ENCODE measurements at places on chromosomes 5 and 9.

DNA sequence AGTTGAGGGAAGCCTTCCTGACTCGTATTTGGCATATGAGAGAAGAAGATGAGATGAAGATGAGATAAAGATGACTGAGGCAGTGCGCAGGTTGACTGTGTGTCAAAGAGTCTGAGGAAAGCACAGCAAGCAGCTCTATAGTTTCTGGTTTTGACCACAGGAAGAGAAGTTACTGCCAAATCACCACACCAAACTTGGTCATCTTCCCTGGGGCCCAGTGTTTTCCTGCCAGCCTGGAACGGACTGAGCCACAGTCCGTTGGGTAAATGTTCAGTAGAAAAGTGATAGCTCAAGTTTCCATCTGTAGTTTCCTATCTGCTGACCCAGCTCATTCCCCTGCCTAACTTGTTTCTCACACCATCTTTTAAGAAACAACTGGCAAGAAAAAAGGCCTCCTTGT lies 80.7 kb upstream of the ADAMTS19 start:
- no peak for DNase-seq

GRCh38 chr9:125549039-125549438 lies 158.0 kb downstream of the MAPKAP1 start:
- DNase-seq: no peak

DNA sequence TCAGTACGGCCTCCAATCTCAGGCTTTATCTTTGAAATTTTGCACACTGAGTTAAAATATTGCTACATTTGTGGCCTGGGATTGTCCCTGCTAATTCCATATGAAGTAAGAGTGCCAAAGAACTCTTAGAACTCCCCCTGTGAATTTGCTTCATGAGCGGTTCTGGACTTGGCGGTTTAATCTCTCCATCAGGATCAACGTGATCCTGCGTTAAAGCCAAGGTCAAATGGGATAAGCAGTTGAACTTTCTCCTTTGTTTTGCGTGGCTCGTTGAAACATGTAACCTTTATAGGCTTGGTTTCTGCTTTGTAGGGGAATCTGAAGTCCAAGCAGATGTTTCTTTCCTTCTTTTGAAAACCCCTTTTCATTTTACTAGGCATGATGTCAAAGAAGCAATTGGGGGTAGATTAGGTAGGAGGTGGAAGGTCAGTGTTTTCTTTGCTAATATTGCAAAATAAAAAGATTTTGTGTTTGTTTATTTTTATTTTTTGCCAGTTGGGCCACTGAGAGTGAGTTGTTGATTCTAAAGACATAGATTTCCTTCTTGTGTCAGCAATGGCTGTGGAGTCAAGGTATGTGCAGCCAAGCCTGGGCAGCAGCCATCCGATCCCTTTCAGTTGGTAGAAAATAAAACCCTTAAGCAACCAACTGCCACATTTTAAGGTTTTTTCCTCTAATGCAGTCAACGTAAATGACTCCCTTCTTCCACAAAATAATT lies 390.8 kb downstream of the NNT start:
- no peak for DNase-seq

GRCh38 chr5:17304282-17304681 lies 86.9 kb downstream of the BASP1 start:
- DNase-seq: no peak

DNA sequence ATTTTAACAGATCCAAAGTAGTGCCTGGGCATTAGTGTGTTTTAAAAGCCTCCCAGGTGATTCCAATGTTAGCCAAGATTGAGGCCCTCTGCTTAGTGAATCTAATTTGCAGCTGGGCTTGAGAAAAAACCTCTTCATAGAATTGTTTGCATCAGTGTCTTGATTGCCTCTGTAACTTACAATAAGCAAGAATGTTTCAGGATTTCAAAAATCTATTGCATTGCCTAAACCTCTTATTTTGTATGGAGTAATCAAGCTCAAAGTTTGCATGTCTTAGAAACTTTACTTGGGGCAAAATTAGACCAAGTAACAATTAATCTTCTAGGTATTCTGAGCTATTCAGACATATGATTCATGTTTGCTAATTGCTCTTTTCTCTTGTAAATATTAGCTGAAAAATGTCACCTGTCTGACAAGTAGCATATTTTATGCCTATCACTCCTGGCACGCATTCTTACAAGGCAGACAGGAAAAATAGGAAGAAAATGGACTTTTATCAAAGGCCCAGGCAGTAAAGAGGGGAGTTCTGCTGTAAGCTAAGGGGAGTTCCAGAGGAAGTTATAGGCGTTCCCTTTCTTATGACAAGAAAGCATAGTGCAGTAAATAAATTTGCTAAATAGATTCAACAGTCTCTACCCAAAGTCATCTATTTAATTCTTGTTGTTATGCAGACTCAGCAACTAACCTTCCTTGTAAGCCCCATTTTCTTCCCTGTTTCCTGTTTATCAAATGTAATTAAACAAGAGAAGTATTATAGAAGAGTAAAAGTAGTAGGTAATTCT lies 21.0 kb downstream of the PDCD1LG2 start:
- DNase-seq: no peak

DNA sequence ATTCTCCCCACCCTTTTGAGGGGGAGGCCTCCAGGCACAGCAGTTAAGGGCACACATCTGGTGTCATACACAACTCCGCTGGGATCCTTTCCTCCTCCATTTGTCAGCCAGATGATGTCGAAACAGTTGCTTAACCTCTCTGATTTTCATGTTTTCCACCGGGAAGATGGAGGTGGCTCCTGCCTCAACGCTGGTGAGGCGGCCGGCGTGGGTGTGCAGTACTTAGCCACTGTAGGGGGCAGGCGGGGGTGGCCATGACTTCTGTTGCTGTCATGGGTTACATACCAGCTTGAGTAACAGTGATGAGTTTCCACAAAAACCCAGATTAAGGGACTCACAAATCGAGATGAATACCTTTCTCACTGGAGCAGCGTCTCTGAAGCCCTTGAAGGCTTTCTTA lies 63.1 kb upstream of the EPB41L4B start:
- no peak for DNase-seq

DNA sequence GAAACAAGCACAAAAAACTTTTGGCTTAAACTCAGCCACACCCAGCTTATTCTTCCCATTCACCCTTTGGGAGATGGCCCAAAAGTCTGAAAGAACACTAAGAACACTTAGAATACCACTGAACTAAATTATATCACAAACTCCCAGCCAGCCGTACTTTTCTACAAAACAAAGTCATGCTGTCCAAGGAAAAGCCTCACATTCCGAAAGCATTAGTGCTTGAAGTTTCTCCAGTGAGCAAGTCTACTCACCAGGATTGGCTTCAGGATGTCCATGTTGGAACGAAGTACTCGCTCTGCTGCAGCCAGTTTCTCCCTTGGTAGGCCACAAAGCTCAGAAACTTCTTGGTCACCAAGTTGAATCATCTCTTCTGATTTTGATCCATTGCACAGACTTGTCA lies 69.7 kb downstream of the ABCA1 start:
- DNase-seq: no peak

DNA sequence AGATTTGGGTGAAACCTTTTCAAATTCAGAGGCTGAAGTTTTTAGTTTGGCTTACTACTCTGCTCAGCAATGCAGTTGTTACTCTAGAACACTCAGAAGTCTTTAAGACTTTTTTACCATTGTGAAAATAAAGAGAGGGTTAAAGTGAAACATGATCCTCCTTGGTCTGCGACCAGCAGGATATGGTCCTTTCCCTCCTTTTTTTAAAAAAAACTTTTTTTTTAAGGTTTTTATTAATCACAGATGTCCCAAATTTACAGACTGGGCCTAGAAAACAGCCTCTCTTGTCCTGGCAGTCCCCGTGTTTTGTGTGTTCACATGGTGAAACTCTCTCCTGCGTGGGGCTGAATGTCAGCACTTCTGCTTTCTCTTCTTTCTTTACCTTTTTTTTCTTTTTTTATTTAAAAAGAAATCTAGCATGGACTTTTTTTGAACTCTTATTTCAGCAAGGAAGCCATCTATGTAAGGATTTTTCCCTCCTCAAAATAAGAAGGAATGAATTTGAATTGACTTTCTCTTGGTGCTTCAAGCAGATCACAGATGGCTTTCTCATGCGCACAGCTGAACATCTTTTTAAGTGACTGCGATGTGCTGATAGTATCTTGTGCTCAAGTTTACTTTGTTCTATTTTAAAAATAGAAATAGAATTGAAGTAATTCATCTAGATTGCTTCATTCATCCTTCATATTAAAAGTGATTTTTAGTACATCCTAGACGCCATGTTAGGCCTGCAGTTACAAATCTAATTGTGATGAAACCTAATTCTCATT lies 128.7 kb upstream of the OTULINL start:
- DNase-seq: no peak

GRCh38 chr5:9149988-9150387 lies 395.9 kb downstream of the SEMA5A start:
- no peak for DNase-seq

DNA sequence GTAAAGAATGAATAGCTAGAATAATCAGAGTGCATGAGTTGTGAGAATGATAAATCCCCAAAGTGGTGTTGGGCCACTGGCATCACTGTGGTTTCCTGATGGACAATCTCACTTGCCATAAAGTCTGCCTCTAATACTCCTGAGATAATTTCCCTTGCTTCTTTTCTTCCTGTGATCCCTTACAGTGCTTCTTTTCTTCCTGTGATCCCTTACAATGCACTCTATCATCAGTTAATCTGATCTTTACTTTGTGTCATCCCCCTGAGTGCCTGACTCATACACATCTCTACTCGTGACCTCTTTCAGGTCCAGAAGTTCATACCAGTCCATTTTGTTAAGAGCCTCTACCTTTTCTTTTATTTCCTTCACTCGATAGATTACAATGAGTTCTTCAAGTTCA lies 418.3 kb downstream of the HCN1 start:
- no peak for DNase-seq

- no peak for DNase-seq
Measured at GRCh38 chr5:158487156-158487555, 612.6 kb downstream of the EBF1 start.

DNA sequence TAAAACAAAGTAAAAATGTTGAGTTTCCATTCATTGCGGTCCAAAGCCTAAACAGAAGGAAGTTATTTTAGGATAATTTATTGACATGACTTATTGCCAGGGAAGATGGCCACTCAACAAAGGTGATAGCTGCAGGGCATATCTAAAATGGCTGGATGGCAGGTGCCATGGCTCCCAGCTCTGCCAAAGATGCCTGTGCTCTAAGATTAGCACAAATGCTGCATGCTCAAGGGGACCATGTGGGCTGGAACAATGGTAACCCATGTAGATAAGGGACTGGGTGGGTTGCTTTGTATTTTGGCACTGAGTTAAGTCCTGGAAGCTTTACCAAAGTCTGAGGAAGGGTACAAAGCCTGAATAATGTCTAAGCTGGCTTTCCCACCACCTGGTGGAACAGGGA lies 95.5 kb upstream of the IFNK start:
- no peak for DNase-seq

GRCh38 chr5:80364892-80365291 lies 43.0 kb upstream of the ZFYVE16 start:
- DNase-seq: no peak

- no peak for DNase-seq
Measured at GRCh38 chr9:70030156-70030555, 13.5 kb upstream of the MAMDC2 start.

- no peak for DNase-seq
Measured at GRCh38 chr5:150672237-150672883, 11.3 kb downstream of the MYOZ3 start.

DNA sequence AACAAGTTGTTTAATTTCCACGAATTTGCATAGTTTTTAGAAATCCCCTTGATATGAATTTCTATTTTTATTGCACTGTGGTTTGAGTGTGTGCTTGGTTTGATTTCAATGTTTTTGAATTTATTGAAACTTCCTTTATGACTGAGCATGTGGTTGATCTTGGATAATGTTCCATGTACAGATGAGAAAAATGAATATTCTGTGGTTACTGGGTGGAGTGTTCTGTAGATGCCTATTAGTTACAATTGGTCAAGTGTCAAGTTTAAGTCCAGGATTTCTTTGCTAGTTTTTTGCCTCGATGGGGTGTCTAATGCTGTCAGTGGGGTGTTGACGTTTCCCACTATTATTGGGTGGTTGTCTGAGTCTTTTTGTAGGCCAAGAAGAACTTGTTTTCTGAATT lies 319.5 kb upstream of the ACTBL2 start:
- no peak for DNase-seq

GRCh38 chr5:93904917-93905316 lies 163.5 kb upstream of the POU5F2 start:
- no peak for DNase-seq

DNA sequence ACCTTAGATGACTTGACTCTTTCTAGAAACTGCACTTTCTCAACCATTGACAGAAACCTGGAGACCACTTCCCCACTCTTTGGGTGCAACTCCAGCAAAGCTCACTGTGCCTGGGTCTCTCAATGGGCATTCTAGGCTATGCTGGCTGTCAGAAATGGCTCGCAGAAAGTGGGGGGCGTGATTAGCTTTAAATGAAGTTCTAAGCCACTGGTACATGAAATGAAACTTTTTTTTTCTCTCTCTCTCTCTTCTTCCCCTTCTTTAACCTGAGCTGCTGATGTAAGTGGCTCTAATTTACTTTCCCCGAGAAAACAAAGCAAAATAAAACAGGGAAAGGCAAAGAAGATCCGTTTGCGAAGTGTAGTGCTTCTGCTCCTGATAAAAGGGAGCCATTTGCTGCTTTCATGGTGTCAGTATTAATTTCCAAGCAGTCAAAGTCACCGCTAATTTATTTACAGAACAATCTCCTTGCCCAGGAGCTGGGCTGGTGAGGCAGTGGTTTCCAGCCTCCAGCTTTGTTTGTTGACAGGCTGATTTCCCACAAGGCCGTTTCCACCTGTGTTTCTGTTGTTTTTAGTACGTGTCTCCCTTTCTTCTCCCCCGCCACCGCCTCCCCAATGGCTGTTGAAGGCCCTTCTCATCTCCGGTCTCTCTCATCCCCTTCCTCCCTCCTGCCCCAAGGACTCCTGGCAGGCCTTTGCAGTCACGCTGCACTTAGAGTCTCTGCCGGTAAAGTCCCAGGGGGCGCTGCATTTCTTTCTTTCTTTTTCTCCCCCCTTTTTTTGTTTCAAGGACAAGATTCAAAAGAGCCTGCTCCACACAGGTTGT lies 422.9 kb downstream of the EBF1 start:
- no peak for DNase-seq

Measured in activated T-cell treated with anti-CD3 and anti-CD28 coated beads for 24 hours (primary cell).